Stimulated activated CD8-positive, alpha-beta memory T cell treated with anti-CD3 and anti-CD28 coated beads, Interleukin-2, amount 100 ng/mL, for 48 hours (primary cell): ENCODE measurements at places on chromosomes 5 and 9.

DNA sequence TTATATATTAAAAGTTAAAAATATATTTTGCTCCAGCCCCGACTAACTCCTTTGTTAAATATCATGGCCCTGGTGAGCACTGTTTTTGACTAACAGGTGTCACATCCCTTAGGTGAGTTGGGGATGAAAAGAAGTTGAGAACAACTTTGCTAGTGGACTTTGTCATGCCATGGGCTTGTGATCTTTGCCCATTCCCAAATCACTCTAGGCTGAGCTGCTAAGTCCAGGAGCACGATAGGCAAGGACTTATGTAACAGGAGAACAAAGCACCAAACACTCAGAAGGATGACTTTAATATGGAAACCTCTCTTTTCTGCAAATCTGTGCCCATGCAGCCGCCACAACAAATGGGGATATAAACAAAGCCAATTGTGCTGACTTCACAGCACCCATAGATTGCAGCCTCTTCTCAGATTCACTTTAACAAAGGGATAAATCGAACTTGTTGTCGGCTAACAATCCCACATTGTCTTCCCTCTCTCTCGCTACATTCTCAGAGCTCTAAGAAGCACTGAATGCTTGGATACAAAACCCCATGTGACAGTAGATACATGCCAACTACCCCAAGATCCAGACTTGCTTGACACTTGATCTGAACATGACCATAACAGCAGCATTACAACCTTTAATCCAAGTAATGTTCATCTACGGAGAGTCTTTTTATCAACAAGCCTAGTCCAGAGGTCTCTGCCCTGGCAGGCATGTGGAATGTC is 86.8 kb upstream of the CD180 start:
- no peak for DNase-seq

DNA sequence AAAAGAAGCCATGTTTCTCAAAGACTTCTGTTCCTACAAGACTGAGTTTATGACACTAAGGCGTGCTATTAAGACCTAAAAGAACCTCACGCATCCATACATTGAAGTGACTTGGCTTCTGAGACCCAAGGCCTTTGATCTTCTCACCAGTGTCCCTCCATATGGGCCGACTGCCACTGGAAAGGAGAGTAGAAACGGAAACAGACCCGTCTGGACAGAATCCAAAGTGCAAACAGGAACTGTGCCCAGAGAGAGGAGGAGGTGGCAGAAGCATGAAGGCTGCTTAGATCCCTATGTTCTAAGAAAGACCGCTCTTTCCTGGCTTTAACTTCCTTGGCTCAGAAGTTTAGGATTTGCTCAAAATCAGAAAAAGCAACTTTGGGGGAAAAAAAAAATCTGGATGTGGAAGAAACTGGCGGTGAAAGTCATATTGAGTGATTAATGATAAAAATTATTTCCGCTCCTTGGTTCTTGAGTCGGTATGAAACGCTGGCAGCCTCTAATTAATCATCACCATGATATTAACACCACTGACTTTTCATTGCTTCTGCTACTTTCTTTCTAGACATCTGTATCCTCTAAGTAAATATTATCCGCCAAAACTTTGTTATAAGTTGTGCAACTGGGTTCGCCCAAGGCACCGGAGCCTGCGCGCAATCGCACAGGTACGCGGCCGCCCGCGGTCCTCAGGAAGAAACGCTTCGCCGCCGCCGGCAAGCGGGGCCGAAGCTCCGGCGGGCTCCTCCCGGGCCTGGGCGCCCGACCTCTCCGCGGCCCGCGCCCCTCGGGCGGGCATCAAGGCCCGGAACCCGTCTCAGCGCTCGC is 726 bp downstream of the DAP start:
- DNase-seq = no peak

DNA sequence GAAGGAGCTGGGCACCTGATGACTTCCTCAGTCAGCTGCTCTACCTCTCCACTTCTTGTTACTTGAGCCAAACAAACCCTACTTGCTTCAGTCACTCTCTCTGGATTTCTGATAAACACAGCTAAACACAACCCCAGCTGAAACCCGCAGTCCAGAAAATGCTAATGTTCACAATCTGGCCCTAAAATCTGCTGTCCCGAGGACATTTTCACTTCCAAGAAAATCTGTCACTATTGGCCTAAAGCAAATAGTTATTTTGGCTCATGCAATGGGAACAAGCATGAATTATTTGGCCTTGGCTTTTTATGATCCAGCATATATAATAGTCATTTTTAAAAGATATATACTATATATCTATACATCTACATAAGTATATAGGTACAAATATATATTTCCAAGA is 19.1 kb downstream of the FAM81B start:
- no peak for DNase-seq

GRCh38 chr5:132364319-132364718 is 5.2 kb upstream of the SLC22A5 start:
- no peak for DNase-seq

GRCh38 chr9:93818827-93819472 is 136.2 kb downstream of the BARX1 start:
- no peak for DNase-seq

- no peak for DNase-seq
These were observed 100.4 kb downstream of the RGS3 start for GRCh38 chr9:113563826-113564497.

DNA sequence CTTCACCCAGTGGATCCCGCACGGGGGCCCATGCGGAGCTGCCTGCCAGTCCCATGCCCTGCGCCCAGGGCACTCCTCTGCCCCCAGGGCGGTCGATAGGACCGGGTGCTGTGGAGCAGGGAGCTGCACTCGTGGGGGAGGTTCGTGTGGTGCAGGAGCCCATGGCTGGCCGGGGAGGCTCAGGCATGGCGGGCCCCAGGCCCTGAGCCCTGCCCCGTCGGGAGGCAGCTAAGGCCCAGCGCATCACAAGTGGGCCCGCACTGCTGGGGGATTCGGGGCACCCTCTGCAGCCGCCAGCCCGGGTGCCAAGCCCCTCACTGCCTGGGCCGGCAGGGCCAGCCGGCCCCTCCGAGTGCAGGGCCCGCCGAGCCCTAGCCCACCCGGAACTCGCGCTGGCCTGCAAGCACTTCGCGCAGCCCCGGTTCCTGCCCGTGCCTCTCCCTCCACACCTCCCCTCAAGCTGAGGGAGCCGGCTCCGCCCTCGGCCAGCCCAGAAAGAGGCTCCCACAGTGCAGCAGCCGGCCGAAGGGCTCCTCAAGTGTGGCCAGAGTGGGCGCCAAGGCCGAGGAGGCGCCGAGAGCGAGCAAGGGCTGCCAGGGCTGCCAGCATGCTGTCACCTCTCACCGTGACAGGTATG is 221.1 kb upstream of the RORB start:
- no peak for DNase-seq

DNA sequence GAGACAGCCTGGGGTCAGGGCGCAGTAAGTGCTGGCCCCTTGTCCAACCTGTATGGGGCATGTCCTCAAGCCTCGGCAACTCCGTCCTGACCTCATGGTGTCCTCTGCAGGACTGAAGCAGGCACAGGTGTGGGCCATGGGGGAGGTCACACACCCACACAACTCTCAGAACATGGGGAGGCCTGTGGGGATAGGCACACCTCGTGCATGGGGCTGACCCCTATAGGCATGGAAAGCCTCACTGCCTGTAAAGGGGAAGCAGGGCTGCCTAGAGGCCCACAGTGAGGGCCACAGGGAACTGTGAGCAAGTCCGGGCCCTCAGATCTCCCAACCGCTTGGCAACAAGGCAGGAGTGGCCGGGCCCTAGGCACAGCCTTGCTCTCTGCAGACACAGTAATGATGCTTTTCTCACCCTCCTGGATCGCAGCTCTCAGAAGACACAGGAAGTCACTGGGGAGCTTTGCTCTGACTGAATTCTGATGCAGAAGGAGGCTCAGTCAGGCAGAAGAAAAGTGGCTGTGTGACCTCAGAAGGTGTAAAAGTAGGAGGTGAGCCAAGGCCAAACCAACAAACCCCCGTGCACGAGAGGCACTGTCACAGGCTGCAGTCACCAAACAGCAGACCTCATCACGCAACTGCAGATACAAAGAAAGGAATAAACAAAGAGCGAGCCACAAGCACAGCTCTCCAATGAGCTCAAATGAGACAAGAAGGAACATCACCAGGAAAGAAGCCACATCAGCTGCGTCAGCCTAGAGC is 5.4 kb downstream of the IPPK start:
- no peak for DNase-seq

DNA sequence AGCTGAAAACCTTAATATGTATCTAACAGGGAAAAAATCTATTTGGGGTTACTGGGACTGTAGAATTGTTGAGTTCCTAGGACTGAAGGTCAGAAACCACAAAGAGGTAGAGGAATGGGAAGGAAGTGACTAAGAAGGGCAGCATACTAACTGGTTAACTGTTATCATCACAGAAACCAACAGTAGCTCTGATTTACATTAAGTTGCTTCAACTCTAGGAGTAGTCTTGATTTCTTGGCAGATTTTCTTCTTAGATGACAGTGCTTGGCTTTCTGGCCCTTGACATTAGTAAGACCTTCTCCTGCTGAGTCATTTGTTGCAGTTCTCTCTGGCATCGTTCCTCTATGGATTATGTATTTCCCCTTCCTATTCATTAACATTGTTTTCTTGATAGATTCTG is 116.1 kb upstream of the RASA1 start:
- DNase-seq = no peak

DNA sequence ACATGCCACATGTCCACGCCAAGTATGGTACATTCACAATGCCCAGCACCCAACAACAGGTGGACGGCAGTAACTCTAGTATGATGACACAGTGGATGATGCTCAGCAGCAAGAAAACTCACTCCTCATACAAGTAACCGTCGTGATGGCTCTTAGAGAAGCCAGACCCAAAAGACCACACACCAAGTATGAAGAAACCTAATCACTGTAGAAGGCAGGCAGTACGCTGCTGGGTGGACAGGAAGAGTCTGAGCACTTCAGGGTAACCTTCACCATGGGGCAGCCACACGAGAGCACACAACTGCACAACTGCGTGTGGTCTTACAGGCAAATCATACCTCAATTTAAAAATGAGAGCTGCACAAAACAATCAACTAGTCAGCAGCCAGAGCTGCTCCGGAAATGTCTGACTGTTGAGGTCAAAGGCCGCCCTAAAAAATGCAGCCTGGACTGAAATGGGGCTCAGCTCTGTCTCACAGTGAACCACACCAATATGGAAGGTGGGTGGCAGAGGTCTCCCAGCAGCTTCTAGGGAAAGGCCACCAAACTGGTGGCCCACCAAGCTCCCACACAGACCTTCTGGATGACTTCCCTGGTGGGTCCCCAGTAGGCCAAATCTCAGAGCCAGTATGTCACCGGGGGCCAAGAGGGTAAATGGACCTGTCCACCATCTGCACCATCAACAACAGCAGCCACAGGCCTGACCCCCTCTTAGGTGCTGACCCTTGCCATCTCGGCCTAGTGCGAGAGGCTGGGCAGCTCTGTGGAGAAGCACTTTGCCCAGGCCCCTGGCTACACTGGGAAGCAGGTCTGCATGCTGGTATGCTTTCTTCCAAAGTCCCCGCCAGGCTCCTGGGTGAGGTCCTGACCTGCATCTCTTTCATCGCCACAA is 17.8 kb downstream of the BICD2 start:
- DNase-seq = no peak

- DNase-seq = no peak
These were observed 52.5 kb downstream of the ZFAND5 start for GRCh38 chr9:72312386-72312987.

DNA sequence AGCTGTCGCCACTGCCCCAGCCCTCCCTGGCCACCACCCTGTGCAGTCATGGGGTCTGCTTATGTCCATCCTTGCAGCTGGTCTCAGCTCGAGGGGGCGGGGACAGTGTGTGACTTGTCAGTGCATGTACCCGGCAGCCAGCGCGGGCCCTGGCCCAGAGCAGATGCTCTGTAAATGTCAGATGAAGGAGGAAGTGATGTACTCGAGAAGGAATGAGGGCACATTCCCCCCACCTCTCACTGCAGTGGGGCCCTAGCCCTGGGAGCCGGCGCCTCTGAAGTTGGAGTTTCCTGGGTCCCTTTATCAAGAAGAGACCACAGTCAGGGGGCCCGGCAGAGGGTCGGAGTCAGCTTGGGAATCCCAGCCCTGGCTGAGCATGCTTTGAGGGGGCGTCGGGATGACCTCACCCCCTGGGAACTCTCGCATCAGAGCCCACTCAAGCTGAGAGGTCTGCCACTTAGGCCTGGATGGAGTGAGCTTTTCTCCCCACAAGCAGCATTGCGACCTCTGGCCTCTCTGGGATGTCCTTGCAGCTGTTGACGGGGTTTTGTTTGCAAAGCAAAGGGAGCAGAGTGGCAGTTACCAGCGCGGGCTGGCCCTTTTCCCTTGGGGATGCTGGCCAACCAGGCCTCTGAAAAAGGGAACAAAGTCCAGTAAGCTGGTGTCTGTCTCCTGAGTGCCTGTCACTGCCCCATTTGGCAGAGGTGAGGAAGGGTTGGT is 19.0 kb downstream of the NEURL1B start:
- no peak for DNase-seq

GRCh38 chr9:98117984-98118639 is 910 bp downstream of the TRIM14 start:
- no peak for DNase-seq

DNA sequence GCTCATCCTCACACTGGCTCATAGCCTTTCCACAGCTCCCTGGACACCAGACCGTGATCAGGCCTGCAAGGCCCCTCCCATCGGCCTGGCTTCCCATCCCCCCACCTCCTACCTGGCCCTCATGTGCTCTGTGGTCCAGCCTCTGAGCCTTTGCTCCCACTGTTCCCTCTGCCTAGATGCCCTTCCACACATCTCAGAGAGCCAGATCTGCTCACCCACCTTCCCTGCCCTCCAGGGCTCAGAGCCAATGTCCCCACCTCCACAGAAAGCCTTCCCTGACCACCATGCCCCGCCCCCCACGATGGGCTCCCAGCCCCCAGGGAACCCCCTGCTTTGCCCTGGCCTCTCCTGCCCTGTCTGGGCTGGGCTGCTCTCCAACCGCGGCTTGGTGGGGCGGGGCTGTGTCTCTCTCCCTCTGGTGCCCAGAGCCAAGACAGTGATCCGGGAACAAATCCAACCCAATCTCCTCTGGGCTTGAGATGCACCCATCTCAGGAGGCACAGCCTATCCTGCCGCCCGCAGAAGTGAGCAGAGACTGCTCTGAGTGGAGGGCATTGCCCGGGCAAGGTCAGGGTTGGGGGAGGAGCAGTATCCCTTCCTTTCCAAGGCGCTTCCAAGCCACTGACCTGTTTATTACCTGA is 1.6 kb downstream of the NINJ1 start:
- no peak for DNase-seq

- DNase-seq = no peak
These were observed 161.3 kb downstream of the SNCAIP start for GRCh38 chr5:122473138-122473843.

- no peak for DNase-seq
These were observed 27.7 kb downstream of the STC2 start for GRCh38 chr5:173300389-173301047.

DNA sequence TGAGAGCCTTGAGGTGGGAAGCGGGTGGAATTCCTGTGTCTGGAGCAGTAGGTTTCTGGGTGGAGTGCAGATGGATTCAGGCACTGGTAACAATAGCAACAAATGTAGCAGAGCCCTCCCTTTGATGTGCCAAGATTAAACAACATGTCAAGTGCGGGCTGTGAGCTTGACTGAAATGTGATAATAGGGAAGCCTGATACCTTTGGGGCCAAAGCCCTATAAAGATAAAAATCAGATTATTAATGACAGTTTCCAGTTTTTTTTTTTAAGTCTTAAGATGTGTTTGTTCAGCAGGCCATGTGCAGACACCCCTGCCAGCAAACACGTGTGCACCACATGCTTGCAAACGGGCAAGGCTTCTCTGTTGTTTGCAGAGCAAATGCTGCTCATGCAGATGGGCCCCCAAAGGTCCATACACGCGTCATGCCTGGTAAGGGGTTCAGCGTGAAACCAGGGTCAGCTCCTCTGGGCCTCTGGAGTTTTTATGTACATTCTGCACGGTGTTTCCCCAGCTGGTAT is 193.2 kb downstream of the GADD45G start:
- no peak for DNase-seq
